ENCODE measurements at places on chromosomes 6 and 20. TPM values are rescaled to one million over a fixed set of nuclear protein-coding genes. Genes with fewer than 3 reads are reported as not detected.
A peak's percentile ranks its signal among the peaks of the same experiment; 100 is the strongest.

The MOG gene
- 22.6 TPM for total RNA-seq

The MCHR2 gene
- 0.20 TPM for total RNA-seq

The FOXQ1 gene
- total RNA-seq = 1.1 TPM

DNA sequence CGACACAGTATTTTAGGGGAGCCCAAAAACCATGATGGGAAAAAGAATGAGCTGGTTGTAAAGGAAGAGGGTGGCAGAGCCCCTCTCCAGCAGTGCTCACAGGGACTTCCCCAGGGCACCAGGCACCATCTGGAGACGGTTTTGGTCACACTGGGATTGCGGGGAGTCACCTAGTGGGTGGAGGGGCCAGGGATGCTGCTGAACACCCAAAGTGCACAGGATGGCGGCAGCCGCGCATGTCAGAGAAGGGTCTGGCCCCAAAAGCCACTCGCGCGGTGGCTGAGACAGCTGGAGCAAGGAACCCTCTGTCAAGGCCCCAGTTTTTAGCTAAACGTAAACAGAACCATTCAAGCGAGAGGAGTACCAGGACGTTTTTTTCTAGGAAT, 10.8 kb downstream of the CTSZ start:
- no peak for DNase-seq
- no peak overlapping the region for H3K4me3 ChIP-seq
- no peaks in the 10 kb centered on the region for H3K4me1 ChIP-seq
- no peaks in the 10 kb centered on the region for H3K27me3 ChIP-seq

- H3K36me3 ChIP-seq = no peaks in the 10 kb centered on the region
- H3K4me3 ChIP-seq = no peak overlapping the region
- H3K4me1 ChIP-seq = no peaks in the 10 kb centered on the region
- no peak overlapping the region for H3K27ac ChIP-seq
- no peak for DNase-seq
These were observed 150.3 kb upstream of the SASH1 start for GRCh38 chr6:148192310-148192709.

DNA sequence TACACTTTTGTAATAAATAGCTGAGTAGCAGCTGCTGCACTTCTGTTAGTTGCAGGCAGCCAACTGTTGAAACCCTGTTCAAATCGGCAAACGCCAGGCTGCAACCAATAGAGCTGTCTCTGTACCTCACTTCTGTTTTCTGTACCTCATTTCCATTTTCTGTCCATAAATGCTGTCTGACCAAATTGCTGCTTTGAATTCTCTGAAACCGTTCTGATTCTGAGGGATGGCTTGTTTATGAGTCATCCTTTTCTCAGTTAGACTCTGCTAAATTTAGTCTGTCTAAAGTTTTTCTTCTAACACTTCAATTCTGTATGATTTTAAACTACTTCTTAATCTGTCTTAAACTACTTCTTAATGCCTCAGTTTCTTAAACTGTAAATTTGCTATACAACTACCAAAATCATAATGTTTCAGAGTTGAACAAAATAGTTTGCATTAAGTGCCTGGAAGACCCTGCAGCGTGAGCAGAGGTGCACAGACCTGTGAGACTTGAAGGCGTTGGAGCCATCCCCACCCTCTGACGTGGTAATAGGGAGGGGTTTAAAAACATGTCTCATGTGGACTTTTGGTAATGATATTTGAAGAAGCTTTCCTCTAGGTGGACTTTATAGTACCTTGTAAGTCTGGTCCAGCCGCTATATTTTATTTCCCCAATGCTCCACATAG, 9.6 kb downstream of the BTNL2 start:
- no peaks in the 10 kb centered on the region for H3K27me3 ChIP-seq
- no peak for DNase-seq
- no peaks in the 10 kb centered on the region for H3K36me3 ChIP-seq
- no peak overlapping the region for H3K27ac ChIP-seq
- no peak overlapping the region for H3K4me3 ChIP-seq

- H3K27me3 ChIP-seq = no peaks in the 10 kb centered on the region
- no peak overlapping the region for H3K27ac ChIP-seq
- no peak overlapping the region for H3K4me3 ChIP-seq
- no peaks in the 10 kb centered on the region for H3K4me1 ChIP-seq
- no peak for DNase-seq
- no peaks in the 10 kb centered on the region for H3K36me3 ChIP-seq
These were observed 8.2 kb upstream of the SNX9 start for GRCh38 chr6:157814883-157815282.

GRCh38 chr6:79781916-79782315, 150.8 kb downstream of the SH3BGRL2 start:
- no peaks in the 10 kb centered on the region for H3K27me3 ChIP-seq
- H3K4me1 ChIP-seq = peaks cover 6% of the 10 kb centered on the region
- H3K27ac ChIP-seq = no peak overlapping the region
- no peaks in the 10 kb centered on the region for H3K36me3 ChIP-seq

The ADGRB3 gene
- 99.7 TPM for total RNA-seq

DNA sequence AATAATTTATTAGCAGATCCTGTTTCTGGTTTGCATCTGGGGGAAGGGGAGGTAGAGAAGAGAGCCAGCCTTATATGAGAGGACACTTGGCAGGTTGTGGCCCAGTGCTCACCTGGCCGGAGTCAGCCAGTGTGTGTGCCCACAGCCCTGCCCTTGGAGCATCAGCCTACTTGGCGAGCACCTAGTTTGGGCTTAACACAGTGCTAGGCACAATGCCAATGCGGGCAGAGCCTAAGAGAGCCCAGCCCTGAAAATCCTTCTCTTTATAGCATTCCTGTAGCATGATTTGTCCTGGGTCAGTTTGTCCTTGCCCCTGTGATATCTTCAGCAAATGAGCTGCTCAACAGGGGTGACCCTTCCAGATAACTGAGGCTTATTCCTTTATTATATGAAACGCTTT, 73.0 kb downstream of the SLX4IP start:
- H3K4me3 ChIP-seq = no peak overlapping the region
- no peaks in the 10 kb centered on the region for H3K36me3 ChIP-seq
- peaks cover 17% of the 10 kb centered on the region for H3K4me1 ChIP-seq
- peak overlapping the region; percentile 85 for H3K27ac ChIP-seq

The FITM2 gene
- total RNA-seq = 16.5 TPM

GRCh38 chr20:62734881-62735280, 26.2 kb downstream of the NTSR1 start:
- peaks cover 32% of the 10 kb centered on the region for H3K4me1 ChIP-seq
- DNase-seq = no peak
- no peak overlapping the region for H3K27ac ChIP-seq
- H3K36me3 ChIP-seq = peaks cover 2% of the 10 kb centered on the region
- H3K27me3 ChIP-seq = peaks cover 6% of the 10 kb centered on the region
